Stimulated activated CD4-positive, alpha-beta T cell treated with anti-CD3 and anti-CD28 coated beads, TNF-alpha, amount 100 ng/mL, for 1 hour (primary cell): ENCODE measurements at places on chromosomes 2 and 18.

DNA sequence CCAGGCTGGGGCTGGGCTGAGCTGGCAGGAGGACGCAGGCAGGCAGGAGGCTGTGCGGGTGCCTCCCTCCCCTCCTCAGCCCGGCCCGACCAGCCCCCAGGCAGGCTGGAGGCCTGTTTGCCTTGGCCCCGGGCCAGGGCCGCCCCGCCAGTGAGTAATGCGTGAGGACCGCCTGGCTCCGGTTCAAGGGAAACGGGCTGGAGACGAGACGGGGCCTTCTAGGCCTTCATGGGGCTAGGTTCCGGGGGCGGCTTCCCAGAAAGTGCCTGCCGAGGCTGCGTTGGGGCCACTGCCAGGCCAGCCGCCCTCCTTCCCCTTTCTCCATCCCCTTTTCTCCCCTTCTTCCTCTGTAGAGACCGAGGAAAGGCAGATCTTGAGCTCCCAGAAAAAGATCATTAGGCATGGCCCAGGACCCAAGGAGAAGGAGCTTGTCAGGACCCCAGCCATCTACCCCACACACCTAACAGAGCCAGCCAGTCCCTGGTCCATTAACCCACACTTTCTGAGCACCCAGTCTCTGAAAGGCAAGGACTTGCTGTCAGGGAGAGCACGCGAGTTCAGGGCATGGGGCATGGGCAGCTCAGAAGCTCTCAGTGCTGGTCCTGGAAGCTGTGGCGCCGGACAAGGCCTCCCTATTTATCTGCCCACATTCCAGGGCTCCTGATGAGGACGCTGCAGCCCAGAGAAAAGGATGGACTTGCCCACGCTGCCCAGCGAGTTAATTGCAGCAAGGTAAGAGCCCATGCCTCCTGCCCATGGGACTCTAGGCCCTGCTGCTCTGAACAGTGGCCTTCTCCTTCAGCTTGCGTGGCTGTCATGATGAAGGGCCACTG is 48.5 kb downstream of the SMAD7 start:
- DNase-seq = no peak

GRCh38 chr2:147614979-147615470 is 229.8 kb upstream of the ACVR2A start:
- no peak for DNase-seq

DNA sequence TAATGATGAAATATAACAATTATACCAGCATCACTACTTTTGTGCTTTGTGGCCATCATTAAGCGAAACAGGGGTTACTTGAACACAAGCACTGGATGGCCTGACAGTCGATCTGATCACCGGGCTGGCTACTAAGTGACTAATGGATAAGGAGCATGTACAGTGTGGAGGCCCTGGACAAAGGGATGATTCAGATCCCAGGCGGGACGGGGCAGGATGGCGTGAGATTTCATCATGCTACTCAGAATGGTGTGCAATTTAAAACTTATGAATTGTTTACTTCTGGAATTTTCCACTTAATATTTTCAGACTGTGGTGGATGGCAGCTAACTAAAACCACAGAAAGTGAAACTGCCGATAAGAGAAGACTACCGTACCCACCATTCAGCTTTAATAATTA is 7.0 kb upstream of the CLIP4 start:
- no peak for DNase-seq

DNA sequence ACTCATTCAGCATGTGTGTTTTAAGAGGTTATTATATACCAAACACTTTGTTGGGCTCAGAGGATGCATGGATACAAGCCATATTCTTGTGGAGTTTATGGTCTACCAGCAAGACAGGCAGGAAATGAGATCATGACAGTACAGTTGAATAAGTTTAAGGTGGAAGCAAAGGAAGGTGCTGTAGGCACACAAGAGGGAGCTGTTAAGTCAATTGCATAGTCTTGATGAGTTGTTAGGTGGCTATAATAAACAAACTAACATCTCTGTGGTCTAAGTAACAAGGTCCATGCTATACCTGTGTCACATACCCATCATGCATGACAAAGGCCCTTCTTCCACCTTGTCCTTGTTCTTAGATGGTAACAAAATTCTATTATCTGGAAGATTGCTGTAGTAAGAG is 538.3 kb downstream of the CNTNAP5 start:
- DNase-seq = no peak

GRCh38 chr2:169819106-169819505 is 5.6 kb downstream of the METTL5 start:
- DNase-seq = no peak

DNA sequence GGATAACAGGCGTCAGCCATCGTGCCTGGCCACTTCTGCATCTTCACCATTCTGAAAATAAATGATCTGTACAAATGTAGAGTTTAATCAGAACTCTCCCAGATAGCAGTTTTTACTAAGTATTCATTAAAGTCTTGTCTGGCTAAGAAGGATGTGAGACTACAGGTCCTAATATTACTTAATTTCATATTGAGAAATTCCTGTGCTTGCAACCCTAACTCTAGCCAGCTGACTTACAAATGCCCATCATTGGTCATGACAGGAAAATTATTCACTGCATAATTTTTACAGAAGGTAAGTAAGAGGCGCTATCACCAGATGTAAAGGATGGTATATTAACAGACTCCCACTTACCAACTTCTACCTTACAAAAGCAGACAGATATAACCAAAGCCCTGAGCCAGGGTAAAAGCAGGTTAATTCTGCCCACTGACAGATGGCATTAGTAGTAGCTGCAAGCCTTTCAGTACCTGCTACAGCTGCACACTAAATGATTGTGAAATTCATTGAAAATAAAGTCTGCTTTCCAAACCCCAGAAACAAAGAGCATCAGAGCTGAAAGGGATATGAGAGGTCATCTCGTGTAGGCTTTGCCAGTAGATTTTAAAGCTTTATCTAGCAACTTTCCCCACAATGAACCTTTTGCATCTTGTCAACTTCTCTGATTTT is 271.3 kb upstream of the STON1 start:
- DNase-seq = no peak
